ENCODE measurements at places on chromosomes 3 and 15.

DNA sequence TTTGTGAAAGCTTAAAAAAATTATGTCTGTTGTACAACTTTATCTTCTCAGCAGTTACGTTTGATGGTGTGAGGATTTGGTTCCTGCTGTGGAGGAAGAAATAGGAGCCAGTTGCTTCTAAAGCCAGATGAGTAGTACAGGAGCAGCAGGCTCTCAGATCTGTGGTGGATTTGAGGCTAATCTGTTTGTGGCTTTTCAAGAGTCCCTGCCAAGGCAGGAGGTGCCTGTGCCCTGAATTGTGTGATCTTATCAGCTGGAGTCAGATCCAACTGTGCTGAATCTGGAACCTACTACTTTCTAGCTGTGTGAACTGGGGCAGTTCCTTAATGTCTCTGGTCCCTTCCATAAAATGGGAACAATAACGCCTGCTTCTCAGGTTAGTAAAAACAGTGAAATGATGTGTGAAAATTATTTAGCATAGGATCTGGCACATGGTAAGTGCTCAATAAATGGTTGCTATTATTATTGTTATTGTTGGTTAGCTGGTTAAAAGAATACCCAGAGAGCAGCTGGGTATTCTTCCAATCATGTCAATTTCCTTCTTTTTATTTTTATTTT is 7.7 kb downstream of the CLDN11 start:
- no peak for DNase-seq

DNA sequence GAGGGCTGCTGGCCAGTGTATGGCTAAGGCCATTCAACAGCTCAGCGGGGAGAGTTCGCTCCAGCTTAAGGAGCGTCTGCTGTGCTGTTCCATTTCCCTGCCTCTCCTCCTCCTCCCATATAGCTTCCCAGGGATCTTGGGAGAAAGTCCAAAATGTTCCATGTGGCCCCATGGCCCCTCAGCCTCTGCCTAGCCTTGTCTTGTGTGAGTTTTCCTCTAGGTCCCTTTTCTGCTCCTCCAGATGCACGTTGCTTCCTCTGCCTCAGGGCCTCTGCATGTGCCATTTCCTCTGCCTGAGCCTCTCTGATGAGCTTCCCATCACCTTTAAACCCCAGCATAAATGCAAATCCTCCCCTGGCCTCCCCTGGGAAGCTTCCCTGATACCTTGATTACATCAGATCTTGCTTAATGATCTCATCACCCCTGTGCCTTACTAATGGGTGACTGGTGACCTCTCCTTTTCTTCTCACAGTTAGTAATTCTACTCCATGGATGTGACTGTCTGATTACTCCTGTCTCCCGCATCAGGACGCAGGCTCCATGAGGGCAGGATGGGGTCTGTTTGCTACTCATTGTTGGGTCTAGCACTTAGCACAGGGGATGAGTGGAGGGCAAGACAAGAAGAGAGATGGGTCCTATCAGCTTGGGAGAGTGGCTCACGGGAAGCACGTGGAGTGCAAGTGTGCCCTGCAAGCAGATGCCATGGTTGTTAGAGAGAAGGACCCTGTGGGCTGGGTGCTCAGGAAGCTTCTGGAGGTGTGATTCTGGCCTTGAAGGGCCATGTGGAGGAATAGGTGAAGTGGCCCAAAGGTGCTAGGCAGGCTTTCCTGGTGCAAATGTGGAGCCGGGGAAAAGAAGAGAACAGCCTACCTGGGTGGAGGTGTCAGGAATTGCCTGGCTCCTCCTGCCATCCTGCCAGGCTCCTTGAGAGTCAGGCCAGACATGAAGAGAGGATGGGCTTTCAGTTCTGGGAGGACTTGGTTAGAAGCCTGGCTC is 23.8 kb downstream of the ITGA11 start:
- DNase-seq, result no peak

GRCh38 chr3:39447637-39448483 is 19.6 kb upstream of the MOBP start:
- peak; percentile 51 for DNase-seq

DNA sequence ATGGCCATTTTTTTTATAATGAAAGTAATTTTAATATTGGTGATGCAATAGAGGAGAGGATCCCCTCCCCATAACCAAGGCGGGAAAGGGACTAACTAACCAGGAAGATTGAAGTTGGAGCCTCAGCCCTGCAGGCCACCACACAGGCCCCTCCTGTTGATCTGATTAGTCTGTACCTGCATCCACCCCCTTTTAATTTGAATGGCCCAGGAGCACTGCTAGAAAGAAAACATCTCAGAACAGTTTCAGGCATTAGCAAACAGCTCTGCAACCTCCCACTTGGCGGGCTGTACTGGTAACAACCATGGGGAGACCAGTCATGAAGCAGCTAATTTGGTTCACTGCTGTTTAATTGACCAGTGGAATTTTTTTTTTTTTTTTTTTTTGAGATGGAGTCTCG is 10.3 kb downstream of the CAV3 start:
- no peak for DNase-seq

DNA sequence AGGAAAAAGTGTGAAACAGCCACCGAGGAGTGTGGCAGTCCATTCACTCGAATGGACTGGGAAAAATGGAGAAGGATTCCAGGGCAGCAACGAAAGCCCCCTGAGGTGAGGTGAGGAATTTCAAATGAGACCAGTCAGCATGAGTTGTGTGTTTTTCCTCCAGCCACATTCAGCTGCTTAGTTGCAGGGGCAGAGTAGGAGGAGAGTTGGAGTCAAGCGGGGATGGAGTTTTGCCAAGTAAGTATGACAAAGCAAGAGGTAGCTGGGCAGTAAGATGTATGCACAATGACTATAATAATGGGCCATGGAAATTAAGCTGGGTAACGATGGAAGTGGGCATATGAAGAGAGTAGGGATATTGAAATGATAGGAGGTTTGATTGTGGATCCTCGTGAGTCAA is 64.4 kb downstream of the CCDC54 start:
- no peak for DNase-seq
